ENCODE measurements at places on chromosomes 5 and 9. TPM values are rescaled to one million over a fixed set of nuclear protein-coding genes. Genes with fewer than 3 reads are reported as not detected.

Gene LTC4S
- total RNA-seq: 8.7 TPM

DNA sequence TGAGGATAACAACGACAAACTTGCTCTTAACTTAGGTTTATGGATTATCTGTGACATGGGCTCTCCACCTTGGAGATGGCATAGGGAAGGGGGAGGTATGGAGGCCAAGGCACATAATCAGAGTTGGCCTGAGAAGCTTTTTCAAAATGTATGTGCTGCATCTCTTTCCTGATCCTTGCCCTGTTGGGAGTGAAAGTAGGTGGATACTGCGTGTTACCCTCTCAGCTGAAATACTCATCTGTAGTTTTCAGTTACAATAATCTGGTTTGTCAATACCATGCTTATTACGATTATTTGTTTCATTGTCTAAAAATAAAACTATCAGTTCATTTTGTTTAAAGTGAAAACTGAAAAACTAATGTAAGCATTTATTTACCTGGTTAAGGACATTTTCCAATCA, 86.7 kb downstream of the SLC44A1 start:
- DNase-seq: no peak

Gene HMGXB3
- 32.0 TPM for total RNA-seq

GRCh38 chr5:32254881-32255539, 57.7 kb downstream of the MTMR12 start:
- DNase-seq: no peak

- DNase-seq: no peak
Observed at GRCh38 chr5:8523501-8523900, 654.6 kb downstream of the MTRR start.

GRCh38 chr5:179504600-179505396, 45.6 kb upstream of the RUFY1 start:
- no peak for DNase-seq

- DNase-seq: no peak
Observed at GRCh38 chr9:3331801-3332200, 194.0 kb downstream of the RFX3 start.

Gene PTGR1
- 58.0 TPM for total RNA-seq

DNA sequence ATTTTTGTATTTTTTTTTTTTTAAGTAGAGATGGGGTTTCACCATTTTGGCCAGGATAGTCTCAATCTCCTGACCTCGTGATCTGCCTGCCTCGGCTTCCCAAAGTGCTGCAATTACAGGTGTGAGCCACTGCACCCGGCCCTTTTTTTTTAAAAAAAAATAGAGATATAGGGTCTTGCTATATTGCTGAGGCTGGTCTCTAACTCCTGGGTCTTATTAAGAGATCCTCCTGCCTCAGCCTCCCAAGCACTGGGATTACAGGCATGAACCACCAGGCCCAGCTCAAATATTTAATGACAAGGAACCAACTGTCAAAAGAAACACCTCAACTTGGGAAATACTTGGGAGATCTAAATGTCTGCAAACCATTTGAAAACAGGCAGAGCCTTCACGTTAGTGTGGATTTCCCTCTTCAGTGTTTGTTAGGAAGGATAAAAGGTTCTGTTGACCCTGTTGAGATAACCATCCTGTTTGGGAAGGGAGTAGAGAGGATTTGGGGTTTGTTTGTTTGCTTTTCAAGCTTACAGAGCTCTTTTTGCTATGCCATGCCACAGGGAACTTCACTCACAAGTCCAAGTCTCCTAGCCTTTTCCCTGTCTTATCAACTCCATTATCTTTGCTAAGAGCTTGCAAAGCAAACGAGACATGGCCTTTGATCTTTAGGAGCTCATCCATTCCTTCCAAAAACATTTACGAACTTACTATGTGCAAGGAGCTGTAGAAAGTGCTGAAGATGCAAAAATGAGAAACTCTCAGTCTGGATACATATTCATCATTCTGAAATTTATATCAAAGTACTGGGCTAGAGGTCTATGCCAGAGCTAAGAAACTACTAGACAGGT, 7.5 kb downstream of the FAXDC2 start:
- no peak for DNase-seq

Gene CCNO
- 1.2 TPM for total RNA-seq

DNA sequence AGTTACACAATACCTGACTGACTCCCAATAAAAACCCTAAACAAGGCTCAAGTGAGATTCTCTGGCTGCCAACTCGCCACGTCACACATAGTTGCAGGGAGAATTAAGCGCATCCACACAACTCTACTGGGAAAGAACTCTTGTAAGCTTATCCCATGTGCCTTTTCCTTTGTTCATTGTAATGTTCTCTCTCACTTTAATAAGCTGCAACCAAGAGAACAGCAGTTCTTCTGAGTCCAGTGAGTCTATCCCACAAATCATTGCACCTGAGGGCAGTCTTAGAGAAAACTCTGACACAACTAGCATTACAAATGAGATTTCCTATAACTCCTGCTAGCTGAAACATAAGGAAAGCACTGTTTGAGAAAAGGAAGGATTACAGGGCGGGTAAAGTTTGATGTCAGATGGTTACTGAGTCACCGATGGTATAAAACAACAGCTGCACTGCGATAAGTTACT, 27.4 kb downstream of the CENPK start:
- no peak for DNase-seq

Gene PCDHGA9
- 15.2 TPM for total RNA-seq

DNA sequence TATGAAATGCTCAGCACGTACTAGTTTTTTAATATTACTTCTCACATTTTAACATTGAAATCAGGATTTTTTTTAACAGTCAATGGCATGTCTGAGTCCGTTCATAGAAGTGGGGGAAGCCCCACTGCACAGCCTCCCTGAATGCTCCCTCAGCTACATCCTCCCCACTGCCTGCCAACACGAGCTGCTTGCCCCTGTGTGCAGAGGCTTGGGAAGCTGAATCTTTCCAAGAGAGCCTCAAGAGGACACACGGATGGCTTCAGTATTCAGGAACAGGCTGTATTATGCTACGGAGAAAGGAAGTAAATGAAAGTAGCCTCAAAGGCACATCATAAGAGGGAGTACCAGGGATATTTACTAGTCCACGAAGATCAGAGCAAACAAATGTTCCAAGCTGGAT, 248.7 kb downstream of the SPOCK1 start:
- DNase-seq: no peak

GRCh38 chr9:120916991-120917880, 9.4 kb downstream of the TRAF1 start:
- no peak for DNase-seq

Gene IL6ST
- 192 TPM for total RNA-seq

Gene DMRT2
- total RNA-seq: 5.2 TPM

Gene TNFSF8
- 0.25 TPM for total RNA-seq
